Left kidney (tissue), 8 donors: ENCODE measurements at places on chromosomes 6 and 20.

GRCh38 chr6:34451192-34451591 is 14.7 kb upstream of the PACSIN1 start:
- DNase-seq, result no peak

DNA sequence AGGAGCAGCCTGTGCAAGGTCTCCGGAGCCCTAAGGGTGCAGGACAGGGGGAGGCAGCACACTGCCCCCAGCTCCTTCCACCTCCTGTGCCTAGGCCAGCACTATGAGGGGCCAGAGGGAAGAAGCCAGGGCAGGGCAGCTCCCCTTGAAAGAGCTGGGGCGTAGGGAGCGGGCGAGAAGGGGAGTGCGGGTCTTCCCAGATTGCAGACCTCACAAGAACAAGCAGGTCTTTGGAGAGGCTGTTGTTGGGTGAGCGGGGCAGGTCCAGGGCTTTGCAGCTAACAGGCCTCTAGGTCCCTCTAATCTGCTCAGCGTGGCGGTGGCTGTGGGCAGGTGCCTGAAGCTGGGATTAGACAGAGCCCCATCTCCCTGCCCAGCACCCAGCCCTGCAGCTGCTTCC is 22.4 kb upstream of the CST1 start:
- DNase-seq, result no peak

- DNase-seq, result no peak
These were observed 173.9 kb downstream of the QKI start for GRCh38 chr6:163588220-163588919.

- DNase-seq, result no peak
These were observed 125.6 kb downstream of the TSHZ2 start for GRCh38 chr20:53097791-53098190.

GRCh38 chr20:48773837-48774418 is 53.9 kb downstream of the PREX1 start:
- DNase-seq, result no peak

DNA sequence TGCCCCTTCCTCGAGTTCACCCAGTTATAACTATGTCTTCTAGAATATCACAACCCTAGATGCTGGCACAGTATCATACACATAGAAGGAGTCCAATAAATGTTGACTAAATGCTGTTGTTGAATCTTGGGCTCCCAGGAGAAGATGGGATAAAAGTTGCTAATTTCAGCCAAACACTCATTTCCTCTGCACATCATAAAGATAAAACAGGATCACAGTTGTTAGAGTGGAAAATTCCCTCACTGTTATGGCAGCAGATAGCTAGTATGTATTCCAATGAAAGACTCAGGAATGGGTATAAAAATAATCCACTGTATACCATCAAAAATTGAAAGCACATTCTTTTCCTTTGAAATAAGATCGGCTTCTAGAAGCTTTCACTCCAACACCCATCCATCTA is 294.9 kb upstream of the TSHZ2 start:
- no peak for DNase-seq

DNA sequence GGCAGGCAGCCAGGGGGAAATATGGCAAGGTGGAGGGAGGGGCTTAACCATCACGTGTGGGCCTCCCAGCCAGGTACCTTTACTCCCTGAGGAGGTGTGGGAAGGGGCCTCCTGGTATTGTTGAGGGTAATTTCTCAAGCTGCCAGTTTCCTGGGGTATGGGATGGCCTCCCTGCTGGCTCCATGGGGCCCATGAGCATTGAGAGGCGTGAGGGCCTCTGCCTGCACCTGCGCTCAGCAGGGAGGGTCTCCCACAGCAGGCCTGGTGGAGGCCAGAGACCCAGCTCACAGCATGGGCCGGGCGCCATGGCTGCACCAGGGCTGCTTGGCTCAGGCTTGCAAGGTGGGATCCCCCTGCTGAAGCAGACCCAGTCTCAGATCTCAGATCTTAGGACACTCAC is 113.0 kb downstream of the GRM4 start:
- DNase-seq, result no peak

DNA sequence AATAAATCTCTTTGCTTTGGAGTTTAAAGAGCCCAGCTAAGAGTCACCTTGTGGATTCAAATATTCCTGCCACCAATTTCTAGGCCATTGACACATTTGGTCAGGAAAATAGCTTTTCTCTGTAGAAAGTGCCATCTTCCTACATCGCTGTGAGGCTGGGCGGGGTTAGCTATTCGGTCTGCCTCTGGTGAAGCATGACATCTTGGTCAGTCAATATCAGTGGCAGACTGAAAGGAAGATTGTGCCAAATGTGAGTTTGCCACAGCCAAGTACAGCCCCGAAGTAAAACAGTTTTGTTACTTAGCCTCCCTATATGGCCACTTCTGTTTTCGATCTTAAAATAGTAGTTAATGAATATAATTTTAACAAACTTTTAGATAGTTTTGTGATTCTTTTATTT is 65.5 kb upstream of the FABP7 start:
- DNase-seq, result no peak

DNA sequence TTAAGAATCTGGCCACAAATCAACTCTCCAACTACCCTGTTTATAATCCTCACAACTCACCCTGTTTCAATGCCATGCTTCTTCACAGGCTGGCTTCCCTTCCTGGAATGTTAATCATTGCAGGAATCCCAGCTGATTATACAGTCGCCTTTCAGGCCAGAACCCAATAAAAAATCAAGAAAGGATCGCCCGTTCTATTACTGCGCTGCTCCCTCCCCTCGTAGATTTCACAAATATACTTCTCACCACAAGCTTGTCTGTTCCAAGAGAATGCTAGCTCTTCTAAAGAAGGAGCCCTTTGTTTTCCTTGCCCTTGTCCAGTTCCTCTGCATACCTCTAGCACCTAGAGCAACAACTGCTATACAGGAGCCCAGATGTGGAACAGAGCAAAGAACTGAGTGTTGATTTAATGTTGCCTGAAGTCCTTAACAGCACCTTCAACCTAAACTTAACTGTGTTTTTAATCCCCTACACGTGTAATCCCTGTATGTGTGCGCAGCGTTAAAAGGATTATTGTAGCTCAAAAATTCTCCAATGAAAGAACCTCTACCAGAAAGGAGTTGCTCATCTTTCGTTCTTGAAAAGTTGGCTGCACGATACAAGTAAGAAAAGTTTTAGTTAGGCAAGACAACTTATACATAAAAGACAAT is 988 bp downstream of the ECHDC1 start:
- peak; percentile 38 for DNase-seq

DNA sequence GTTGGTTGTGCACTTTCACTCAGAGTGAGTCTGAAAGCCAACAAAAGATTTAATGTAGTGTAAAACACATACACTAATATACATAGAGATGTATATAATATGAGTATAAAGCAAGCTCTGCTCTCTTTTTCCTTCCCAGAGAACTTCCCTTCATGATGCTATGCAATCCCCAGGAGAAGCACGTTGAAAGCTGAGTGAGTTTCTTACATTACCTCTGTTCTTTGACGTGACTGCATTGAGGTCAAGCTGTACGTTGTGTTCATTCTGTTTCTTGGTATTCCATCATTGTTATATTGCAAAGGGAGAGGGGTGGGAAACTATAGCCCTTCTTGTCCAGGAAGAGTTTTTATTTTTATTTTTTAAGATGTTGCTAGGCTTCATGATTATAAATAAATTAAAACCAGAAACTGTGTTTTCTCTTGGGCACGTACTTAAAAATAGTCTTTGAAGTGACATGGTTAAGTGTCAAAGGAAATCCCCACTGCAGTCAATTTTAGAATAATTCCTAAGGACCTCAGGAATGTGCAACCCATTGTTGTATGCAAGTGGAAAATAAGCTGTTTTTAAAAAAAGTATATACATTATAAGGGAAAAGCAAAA is 651.0 kb downstream of the CD109 start:
- DNase-seq, result no peak

- no peak for DNase-seq
These were observed 209.8 kb downstream of the GJA1 start for GRCh38 chr6:121645100-121645745.

GRCh38 chr6:136720045-136720770 is 72.1 kb downstream of the MAP3K5 start:
- DNase-seq, result no peak

GRCh38 chr6:35024551-35025054 is 116.5 kb downstream of the TCP11 start:
- no peak for DNase-seq

DNA sequence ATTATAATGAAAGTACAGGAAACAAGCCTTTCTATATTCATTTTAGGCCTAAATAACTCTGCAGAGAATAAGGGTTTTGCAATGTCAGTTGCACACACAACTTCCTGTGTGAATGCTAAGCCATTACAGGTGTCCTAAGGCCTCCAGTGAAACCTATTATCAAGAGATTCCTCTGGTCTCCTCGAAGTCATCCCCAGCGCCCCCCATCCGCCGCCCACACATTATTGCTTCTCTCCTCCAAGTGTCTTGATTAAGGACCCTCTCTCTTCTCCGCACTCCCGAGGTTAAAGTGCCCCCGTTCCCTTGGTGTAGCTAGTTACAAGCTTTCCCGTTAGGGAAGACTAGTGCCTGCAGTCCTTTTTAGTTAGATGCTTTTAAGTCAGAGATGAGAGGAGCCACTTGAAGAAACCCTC is 1.3 kb downstream of the HIVEP2 start:
- no peak for DNase-seq

DNA sequence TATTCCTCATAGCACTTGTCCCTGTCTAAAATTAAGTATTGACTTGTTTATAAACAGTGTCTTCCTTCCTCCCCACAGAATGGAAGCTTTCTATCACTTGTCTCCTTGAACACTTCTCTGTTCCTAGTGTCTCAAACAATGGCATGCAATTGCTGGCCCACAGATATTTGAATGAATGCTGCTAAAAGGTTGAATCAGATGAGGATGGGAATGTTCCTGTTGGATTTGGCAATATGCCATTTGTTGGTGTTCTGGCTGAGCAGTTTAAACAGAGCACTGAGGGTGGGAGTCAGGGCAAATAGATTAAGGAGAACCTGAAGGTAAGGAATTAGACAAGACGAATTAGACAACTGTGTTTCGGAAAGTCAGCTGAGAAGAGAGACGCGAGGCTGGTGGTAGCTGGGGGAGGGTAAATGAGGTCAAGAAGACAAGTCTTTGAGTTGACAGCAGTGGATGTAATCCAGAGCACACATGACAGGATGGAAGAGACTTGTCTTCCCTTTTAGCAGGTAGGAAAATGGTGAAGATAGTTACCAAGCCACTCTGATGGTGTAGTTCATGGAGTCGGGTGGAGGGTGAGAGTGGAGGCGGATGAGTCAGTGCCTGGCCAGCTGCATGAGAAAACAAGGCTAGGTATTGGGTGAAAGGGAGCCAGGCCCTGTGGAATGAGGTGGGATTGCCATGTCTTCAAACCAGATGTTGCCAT is 58.3 kb upstream of the GNRH2 start:
- no peak for DNase-seq

GRCh38 chr6:109687271-109687761 is 3.7 kb downstream of the AK9 start:
- DNase-seq, result no peak

DNA sequence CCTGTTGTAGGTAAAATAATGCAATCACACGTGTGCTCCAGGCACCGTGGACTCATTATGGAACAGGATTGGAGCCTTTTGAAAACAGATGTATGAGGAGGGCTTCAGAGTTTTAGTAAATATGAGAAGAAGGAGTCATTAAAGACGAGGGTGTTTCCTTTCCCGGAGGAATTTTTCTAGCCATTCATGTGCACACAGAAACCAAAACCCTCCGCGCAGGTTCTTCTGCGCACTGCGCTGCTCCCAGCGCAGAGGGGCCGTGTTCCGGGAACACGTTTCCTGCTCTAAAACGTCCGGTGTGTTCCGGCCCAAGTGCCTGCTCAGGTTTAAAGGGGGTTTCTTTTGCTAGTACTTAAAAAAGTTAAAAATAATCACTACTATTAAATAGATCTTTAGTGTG is 11.6 kb downstream of the GPR31 start:
- no peak for DNase-seq

GRCh38 chr20:22063753-22064152 is 358.3 kb downstream of the PAX1 start:
- DNase-seq, result no peak

- DNase-seq, result no peak
These were observed 94.1 kb downstream of the CDH26 start for GRCh38 chr20:60052322-60052721.

DNA sequence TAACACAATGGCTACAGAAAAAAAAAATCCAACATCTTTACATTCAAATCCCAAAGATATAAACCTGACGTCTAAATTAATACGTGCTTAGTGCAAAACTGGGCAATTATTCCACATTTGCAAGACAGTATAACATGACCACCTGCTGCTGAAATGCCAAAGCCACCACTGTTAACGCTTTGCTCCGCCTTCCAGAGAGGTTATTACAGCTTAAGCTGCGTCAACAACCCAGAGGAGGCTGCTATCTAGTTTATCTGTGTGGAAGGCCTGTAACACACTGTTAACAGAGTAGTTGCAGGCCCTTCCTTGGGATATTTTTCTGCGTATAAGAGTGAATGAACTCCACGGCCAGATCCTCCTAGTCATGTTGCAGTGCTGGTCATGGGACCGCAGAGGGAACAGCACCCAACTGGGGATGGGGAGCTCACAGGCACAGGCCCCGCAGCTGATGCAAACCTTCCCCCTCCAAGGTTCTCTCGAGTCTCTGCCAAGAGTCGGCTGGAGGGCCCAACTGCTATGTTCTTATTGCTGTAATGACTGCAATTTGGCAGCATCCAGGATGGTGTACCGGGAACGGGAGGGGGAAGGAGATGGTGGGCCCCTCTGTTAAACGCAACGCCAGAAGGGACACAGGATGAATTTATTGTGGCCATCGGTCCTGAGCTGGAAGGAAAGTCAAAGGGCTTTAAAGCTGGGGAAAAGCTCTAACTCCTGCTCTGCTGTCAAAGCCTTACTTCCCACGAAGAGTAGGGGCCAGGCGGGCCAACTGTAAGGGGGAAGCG is 993 bp upstream of the NCOA7 start:
- peak; percentile 46 for DNase-seq

GRCh38 chr20:50580842-50581544 is 70.8 kb downstream of the PTPN1 start:
- no peak for DNase-seq

DNA sequence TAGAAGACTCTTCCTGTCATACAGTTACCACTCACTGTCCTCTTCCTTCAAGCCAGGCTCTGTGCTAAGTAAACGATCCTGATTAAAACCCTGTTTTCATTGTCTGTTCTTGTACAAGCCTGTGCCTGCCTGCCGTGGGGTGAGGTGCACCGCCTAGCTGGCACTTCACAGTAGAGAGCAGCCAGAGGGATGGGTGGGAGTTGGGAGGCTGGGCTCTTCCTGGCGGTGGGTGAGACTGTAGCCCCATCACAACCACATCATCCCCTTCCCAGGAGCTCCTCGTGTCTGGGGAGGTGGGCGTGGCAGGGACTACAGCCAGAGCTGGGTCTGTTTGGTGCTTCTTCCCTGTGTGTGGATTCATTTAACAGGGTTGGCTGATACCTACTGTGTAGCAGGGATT is 382.0 kb downstream of the TAF4 start:
- no peak for DNase-seq
